Dorsolateral prefrontal cortex (tissue), 122 donors: ENCODE measurements at places on chromosomes 3 and 15.

DNA sequence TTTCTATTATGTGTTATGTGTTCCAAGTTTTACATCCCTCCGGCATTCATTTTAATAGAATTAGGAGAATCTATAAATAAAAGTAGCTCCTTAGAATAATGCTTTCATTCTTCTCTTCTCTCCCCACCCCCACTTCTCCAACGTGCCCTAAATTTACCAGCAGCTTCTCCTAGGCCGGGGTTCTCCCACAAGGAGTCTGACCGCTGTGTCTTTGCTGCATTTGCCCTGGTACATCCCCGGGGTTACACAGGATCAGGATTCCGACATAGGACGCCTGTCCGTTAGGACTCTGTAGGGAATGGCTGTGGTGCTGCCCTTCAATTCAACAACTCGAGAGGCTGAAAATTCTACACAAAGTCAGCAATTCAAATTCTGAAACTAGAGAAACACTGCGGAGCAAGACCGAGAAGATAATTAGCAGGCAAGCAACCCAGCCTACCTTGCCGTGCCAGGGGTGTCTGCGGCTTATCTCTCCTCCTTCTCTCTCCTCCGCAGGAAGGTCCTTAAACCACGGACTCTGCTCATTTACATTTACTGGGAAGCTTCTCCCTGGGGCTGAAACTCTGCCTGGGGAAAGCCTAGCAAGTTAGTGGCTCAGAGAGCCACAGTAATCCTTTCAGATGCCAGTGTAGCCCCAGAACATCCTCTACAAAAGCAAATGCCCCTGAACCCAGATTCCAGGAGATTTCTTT is 18.8 kb downstream of the PCSK6 start:
- no peak for DNase-seq

DNA sequence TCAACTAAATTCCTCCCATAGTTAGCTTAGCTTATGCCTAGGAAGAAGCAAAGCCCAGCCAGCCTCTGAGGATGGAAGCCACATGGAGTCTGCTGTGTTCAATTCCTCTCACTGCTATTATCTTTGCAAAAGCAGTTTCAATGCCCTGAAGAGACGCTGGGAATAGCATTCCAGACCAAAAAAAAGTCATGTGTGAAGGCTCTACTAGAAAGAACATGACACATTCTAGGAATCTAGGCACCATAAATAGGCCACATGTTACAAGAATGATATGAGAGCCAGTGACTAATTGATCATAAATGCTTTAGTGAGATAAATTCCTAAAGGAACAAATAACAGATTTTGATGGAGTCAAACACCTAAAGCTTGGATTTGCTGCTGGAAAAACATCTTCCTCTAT is 800.8 kb downstream of the TUSC7 start:
- no peak for DNase-seq

DNA sequence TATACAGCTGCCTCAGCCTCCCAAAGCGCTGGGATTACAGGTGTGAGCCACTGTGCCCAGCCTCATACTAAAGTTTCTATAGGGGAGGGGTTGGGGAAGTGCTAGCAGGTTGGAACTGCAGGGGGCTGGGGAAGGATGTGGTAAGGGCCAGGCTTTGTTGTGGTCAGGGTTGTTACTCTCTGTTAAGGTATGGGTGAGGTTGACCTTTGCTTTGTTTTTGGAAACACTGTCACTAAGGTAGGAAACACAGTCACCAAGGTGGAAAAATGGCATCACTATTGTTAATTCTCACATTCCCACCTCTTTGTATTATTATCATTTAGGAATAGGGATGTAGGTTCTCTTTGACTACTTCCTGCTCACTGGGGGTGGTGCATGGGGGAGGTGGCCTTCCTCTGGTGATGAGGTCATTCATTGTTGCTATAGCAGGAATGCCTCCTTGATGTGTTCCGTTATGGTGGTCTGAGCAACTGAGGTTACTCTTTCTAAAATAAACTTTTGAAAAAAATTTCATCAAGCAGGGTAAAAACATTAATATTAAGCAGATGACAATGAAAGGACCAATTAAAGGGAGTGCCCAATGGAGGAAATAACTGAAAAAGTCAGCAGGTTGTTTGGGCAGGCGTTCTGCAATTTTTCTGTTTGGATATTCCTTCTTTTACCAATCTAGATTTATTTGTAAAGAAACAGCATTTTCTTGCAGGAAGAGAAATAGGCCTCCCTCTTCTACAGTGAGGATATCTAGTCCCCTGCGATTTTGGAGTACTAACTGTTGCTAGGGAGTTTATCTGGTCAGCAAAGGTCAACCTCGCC is 150.5 kb downstream of the WDR76 start:
- no peak for DNase-seq

DNA sequence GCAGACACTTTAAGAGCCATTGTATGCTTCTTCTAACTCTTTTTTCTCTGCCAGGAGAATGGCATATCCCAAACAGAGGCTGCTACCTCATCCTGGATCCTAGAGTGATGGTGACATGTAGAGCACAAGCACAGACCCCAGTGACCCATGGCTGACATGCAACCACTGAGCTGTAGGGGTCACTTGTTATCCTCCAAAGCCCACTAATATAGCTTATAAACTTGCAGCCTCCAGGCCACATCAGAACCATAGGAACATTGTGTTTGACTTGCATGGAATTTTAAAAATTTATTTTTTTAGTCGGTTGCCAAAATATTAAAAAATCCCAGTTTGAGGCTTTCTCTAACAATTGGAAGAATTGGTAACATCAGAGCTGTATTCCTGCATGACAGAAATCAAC is 283.0 kb upstream of the WNT5A start:
- no peak for DNase-seq

DNA sequence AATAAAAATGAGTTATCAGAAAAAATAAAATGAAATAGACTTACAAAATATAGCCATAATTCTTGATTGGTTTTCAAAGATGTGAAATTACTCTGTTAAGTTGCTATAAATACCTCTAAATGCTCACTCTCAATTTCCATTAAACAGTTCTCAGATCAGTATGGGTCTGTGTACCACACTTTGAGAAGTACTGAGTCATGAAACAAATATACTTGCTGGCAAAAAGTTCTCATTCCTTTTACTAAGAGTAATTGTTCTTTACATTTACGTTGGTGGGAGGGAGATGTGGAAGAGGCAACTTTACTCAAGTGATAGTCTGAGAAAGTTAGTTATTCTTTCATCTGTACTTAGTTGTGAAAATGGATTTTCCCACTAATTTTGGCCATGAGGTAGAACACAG is 96.3 kb downstream of the ZNF385D start:
- DNase-seq: no peak

- no peak for DNase-seq
Observed at GRCh38 chr15:84721371-84721770, 5.4 kb upstream of the SEC11A start.

- DNase-seq: no peak
Observed at GRCh38 chr15:42811433-42811832, 74.5 kb upstream of the CDAN1 start.

DNA sequence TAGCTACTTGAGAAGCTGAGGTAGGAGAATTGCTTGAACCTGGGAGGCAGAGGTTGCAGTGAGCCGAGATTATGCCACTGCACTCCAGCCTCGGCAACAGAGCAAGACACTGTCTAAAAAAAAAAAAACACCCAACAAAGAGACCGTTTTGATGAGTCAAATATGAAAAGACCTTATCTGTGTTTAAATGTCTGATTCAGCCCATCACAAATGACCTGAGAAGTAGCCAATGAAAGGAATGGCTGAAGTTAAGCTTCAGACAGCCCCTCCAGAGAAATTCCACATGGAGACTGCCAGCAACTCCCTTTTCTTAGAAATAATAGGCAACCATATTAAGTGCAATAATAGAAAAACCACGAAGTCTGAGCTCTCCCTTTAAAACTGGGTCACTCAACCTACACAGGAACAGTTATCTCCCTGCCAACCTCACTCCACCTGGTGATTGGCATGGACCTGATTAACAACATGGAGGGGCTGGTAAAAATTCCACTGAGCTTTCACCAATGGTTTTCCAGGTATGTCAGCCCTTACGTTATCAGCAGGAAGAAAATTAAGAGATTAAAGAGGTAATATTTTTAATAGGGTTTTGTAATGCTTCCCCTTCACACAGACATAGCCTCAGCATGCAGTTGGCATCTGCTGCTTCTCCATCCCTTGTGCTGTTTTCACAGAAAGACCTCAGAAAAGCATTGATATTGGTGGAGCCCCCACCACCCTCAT is 238.1 kb upstream of the STT3B start:
- DNase-seq: no peak

DNA sequence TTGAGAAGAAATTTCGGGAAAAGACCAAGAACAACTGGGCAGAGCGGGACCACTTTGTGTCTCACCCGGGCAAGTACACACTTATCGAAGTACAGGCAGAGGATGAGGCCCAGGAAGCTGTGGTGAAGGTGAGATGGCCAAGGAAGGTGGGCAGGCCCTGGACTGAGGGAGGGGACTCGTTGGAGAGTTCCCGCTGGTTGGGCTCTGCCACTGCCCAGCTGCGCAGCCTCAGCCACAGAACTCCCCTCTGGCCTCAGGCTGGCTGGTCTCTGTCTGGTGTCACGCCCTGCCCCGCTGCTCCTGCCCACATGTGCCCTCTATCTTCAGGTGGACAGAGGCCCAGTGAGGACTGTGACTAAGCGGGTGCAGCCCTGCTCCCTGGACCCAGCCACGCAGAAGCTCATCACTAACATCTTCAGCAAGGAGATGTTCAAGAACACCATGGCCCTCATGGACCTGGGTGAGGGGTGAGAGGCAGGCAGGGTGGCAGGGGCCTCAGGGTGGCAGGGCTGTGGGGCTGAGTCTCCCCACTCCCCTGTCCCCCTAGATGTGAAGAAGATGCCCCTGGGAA is 2.4 kb downstream of the PARP3 start:
- no peak for DNase-seq

DNA sequence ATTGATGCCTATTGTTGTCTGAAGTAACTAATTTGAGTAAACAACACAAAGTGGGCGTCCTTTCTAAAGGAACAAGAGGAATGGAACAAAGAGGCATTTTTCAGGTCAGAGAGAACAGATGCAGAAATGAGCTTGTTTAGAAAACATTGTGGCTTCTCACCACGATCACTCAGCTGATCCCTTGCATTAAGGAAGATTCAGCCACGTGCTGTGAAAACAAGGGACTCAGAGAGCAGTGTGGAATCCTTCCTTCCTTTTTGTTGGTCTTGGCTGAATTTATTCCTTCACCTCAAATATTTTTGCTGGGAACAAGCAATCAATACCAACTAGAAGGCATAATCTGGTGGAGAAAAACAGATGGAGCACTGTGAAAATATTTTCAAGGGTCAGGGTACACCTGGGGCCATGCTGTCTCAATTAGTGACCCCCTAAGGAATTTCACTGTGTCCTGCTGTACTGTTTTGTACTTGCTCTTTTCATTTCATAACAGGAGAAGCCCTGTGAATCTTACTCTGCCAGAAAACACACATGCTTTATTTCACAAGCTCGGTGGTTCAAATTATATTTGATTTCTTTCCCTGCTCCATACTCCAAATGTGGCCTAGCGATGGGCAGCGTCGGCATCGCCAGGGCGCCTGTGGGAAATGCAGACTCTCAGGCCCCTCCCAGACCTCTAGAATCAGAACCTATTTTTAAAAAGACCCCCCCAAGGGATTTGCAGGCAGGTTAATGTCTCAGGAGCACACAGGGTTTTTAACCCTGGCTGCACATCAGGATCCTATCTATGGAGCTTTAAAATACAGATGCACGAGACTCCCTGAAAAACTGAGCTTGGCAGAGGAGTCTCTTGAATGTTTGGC is 11.6 kb upstream of the SLC6A20 start:
- DNase-seq: no peak

GRCh38 chr3:127959873-127960272 is 44.8 kb downstream of the KBTBD12 start:
- DNase-seq: no peak

- no peak for DNase-seq
Observed at GRCh38 chr3:125257536-125257935, 45.0 kb upstream of the SLC12A8 start.
